Smooth muscle cell of the brain vasculature (primary cell): ENCODE measurements at places on chromosomes 6 and 20.

DNA sequence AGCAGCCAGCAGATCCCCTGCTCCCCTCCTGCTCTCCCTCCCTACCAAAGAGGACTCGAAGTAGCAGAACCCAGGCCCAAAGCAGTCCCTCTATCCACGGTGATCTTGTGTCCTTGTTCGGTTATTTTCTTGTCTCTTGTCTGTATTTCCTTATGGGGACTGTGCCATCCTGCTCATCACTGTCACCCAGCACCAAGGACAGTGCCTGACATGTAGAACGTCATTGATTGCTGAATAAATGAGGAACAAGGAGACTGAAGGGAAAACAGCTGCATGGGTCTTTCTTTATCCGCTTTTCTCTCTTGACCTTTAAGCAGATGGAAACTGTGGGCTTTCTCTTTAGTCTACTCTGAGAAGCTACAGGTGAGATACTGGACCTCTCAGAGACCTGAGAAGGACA, 29.4 kb upstream of the ZNF831 start:
- no peak for DNase-seq

DNA sequence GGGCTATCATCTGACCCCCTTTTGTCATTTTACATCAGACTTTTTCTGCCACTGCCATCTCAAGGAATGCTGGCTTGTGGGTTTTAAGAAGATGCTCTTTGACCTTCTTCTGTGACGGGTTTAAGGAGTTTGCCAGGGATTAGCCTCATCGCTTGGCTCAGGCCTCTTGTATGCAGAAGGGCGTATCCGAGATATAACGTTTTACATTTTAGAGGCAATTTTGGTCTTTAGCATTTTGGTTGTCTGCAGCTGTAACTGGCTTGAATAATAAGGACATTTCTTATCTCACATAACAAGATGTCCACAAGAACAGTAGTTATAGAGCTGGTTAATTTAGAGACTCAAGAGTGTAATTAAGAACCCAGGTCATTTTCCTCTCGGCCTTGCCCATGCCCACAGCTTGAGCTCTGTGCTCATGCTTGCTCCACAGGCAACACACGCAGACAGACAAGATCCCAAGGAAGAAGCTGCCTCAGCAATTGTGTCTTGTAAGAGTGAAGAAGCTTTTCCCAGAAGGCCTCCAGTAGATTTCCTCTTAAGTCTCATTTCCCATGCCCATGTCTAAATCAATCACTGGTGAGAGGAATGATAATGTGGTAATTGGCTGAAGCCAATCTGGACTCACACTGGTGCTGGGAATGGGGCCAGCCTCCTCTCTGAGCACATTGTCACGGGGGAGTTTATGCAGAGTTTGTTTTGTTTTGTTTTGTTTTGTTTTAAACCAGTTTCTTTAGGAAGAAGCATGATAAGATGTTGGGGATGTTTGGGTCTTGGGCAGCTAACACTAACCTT, 36.8 kb downstream of the PTCHD4 start:
- no peak for DNase-seq

DNA sequence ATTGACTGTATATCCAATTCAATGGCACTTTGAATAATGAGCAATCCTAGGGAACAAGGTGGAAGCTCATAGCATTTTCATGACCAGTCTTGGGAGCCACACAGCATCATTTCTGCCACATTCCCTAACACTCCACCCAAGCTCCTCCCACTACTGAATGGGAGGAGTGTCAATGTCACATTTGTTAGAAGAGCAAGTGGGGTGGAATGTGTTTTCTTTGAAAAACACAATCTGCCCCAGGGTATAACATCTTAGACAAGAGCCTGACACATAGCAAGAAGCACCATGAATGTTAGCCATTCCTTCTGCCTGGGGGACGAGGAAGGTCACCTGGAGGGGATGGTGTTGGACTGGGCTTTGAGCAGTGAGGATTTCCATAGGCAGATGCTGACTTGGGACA, 258.3 kb upstream of the PMEPA1 start:
- DNase-seq = no peak

- no peak for DNase-seq
These were observed 96.0 kb downstream of the SOBP start for GRCh38 chr6:107585815-107586435.
